ENCODE measurements at places on chromosomes 4 and X.

GRCh38 chrX:96433409-96434077 is 251.1 kb upstream of the DIAPH2 start:
- no peak for DNase-seq

DNA sequence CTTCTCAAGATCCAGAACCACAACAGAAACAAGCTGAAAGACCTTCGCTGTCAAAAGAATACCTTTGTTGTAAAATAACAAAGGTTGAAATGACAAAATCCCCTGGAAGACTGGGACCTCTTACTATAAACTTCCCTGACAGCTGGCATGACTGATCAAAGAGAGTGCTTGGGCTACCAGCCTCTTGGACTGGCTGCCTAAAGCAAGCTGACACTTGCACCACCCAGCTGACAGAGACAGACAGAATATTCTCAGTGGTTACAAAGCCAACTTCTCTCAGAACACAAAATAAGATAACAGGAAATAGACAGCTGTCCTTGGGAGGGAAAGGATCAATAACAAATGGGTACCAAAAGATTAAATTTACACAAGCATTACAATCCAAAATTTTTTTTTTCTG is 241.7 kb upstream of the SPOCK3 start:
- no peak for DNase-seq

DNA sequence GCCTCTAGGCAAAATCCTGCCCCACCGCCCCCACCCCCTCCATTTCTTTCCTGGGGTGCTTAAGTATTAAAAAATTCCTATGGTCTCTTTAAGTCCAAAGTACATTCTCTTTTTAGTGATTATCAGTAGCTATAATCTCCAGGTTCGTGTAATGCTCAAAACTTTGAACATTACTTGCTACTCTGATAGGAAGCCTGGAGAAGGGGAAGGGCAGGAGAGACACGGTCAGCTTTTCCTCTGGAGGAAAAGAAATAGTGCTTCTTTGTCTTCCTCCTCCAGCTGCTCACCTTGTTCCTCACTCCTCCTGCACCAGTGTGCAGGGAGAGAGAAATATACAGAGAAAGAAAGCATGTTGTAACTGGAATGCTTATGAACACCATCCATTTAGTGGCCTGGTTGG is 80.4 kb downstream of the PPP1R2C start:
- no peak for DNase-seq

- DNase-seq = no peak
These were observed 25.7 kb downstream of the GAB3 start for GRCh38 chrX:154724993-154725756.

DNA sequence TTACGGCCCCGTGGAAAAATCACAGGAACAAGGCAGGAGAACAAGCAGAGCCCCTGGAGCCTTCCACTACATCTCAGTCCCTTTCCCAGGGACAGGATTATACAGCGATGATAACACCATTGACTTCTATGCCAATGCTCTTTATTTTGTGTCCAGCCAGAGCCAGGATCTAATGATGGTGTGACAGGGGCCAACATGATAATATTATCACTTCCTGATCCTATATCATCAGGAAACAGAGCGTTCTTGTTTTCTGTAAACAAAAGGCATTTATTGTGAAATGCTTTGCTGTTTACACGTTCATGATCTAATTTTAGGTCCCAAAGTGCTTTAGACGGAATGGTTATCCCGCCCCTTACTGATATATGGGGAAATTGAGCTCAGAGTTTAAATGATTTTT is 12.8 kb downstream of the TMPRSS11E start:
- no peak for DNase-seq

DNA sequence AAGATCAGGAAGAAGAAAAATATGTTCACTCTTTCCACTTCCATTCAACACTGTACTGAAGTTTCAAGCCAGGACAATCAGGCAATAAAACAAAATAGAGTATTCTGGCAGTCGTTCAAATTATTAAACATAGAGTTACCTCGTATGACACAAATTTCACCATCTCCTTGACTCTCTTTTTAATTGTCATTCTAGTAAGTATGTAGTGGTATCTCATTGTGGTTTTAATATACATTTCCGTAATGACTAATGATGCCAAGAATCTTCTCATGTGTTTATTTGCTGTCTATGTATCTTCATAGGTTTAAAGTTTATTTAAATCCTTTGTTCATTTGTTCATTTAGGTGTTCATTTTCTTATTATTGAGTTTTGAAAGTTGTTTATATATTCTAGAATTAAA is 352.2 kb downstream of the IDS start:
- DNase-seq = no peak

DNA sequence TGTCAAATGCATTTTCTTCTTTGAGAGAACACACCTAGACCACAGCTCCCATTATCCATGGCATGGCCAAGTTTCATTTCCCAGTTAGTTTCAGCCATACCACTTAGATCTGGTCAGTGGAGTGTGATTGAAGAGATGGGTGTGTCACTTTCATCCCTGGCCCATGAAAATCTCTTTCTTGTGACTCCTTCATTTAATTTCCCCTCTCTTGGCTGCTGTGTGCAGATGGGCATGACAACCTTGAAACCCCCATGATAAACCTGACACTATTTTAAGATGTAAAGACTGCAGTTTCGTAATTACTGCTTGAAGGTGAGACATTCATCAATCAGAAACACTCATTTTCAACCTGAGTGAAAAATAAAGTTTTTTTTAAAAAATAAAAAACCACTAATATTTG is 284.9 kb downstream of the IL15 start:
- DNase-seq = no peak

All from stimulated activated CD8-positive, alpha-beta memory T cell treated with anti-CD3 and anti-CD28 coated beads, Interleukin-4, amount 100 ng/mL, for 1 hour (primary cell).